ENCODE measurements at places on chromosomes 13 and 19. TPM values are rescaled to one million over a fixed set of nuclear protein-coding genes. Genes with fewer than 3 reads are reported as not detected.

Gene TNFSF13B
- 1.0 TPM for total RNA-seq

Gene PLVAP
- 21.2 TPM for total RNA-seq

Gene ZNF763
- 1.6 TPM for total RNA-seq

Gene SAFB2
- total RNA-seq = 23.0 TPM

Gene SYNGR4
- not detected for total RNA-seq

Gene IGFL2
- total RNA-seq = not detected

Gene MBD3L2
- total RNA-seq = not detected

Gene ZNF888
- total RNA-seq = 4.7 TPM

Gene ZNF625
- total RNA-seq = 8.3 TPM

Gene ETV2
- total RNA-seq = under 0.01 TPM

Gene CNFN
- total RNA-seq = not detected

Gene KLF2
- 2.4 TPM for total RNA-seq

Gene CASP14
- not detected for total RNA-seq

Gene PEG3
- total RNA-seq = 0.89 TPM

Gene PRKCG
- total RNA-seq = not detected

Gene KIR2DL4
- not detected for total RNA-seq

Gene EFNA2
- 0.25 TPM for total RNA-seq

Gene OR10H1
- not detected for total RNA-seq

Gene LPAR2
- total RNA-seq = 1.0 TPM

Gene HIPK4
- under 0.01 TPM for total RNA-seq

Gene CYP4F8
- total RNA-seq = not detected

Gene ZNF578
- total RNA-seq = 0.64 TPM

Gene LCP1
- under 0.01 TPM for total RNA-seq

Gene IL4I1
- 1.6 TPM for total RNA-seq

Gene PSG5
- total RNA-seq = not detected

Gene SGCG
- not detected for total RNA-seq

Gene PSMC4
- total RNA-seq = 79.2 TPM

Gene CEACAM4
- not detected for total RNA-seq

Gene MAMSTR
- under 0.01 TPM for total RNA-seq

Gene TSHZ3
- total RNA-seq = 0.77 TPM

Gene AP1M2
- total RNA-seq = not detected

Gene PTPRS
- total RNA-seq = 20.5 TPM

Gene PSG7
- total RNA-seq = under 0.01 TPM

Gene HS6ST3
- total RNA-seq = under 0.01 TPM

Gene AKT2
- total RNA-seq = 23.1 TPM

Gene CACNG6
- 0.38 TPM for total RNA-seq

Measured in dermis microvascular lymphatic vessel endothelial cell (primary cell).